ENCODE measurements at places on chromosomes 2 and 18. TPM values are rescaled to one million over a fixed set of nuclear protein-coding genes. Genes with fewer than 3 reads are reported as not detected.

- no peak for DNase-seq
Observed at GRCh38 chr18:50917021-50917420, 38.1 kb downstream of the ME2 start.

GRCh38 chr18:23283916-23284430 lies 148.7 kb downstream of the CABLES1 start:
- peak; percentile 43 for DNase-seq

The MDH1B gene
- not detected for polyA plus RNA-seq

DNA sequence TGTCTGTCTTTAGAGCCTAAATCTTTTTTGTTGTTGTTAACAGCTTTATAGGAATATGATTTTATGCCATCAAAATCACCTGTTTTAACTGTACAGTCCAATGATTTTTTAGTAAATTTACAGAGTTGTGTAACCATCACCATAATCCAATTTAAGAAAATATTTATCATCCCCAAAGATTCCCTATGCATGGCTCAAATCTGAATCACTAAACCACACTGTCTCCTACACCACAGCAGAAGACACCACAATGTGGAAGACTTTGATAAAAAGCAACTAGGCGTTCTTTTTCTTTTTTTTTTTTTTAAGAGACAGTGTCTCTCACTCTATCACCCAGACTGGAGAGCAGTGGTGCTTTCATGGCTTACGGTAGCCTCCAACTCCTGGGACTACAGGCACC lies 99.6 kb downstream of the TXNL1 start:
- no peak for DNase-seq

GRCh38 chr2:232973796-232974195 lies 39.3 kb downstream of the NGEF start:
- no peak for DNase-seq
